SW 1271 (cell line): ENCODE measurements at places on chromosomes 5 and 9.

- no peak for DNase-seq
Observed at GRCh38 chr9:84935528-84936117, 266.1 kb downstream of the NTRK2 start.

- no peak for DNase-seq
Observed at GRCh38 chr9:89512382-89512781, 14.5 kb upstream of the SEMA4D start.

DNA sequence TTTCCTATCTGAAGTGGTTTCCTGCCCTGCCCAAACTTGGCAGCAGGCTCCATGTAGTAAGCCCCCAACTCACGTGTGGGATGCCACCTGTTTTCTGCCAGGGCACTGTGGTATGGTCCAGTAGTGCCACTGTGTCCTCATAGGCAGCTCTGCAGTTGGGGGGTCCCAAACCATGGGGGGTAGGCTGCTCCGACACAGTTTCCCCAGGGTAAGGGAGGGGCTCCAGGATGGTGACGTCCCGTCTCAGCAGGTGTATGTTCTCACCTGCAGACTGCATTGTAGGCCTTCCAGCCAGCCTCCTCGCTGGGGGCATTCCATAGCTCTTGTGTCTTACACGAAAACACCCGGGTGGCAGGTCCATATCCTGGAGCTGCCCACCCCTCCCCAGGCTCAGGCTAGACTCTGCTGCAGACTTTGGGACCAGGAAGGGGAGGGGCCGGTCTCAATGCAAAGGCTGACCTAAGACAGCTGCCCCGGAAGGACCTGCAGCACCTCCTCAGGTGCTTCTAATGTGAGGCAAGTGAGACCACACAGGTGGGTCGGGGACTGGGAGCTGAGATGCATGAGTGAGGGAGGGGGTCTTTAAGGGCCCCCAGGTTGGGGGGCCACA lies 330.5 kb upstream of the IRX4 start:
- no peak for DNase-seq

GRCh38 chr9:137428841-137429545 lies 5.8 kb downstream of the NOXA1 start:
- DNase-seq, result no peak

DNA sequence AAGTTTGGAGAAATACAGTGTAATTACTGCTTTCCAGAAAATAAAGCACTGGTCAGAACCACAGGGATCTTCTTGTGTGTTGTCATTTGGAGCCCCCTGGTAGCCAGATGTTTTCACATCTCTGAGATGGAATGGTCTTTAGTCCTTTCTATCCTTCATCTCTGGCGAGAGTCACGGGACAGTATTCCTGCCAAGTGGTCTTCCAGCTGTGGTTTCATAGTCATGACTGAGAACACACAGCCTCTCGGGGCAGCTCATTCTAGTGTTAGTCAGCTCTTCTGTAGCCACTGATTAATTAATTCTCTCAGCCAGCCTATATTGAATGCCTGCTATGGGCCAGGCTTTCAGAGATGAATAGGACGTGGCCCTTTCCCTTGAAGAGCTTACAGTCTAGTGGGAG lies 34.1 kb downstream of the HMGXB3 start:
- DNase-seq, result no peak

GRCh38 chr5:89722538-89722937 lies 687.0 kb downstream of the CETN3 start:
- DNase-seq, result no peak

DNA sequence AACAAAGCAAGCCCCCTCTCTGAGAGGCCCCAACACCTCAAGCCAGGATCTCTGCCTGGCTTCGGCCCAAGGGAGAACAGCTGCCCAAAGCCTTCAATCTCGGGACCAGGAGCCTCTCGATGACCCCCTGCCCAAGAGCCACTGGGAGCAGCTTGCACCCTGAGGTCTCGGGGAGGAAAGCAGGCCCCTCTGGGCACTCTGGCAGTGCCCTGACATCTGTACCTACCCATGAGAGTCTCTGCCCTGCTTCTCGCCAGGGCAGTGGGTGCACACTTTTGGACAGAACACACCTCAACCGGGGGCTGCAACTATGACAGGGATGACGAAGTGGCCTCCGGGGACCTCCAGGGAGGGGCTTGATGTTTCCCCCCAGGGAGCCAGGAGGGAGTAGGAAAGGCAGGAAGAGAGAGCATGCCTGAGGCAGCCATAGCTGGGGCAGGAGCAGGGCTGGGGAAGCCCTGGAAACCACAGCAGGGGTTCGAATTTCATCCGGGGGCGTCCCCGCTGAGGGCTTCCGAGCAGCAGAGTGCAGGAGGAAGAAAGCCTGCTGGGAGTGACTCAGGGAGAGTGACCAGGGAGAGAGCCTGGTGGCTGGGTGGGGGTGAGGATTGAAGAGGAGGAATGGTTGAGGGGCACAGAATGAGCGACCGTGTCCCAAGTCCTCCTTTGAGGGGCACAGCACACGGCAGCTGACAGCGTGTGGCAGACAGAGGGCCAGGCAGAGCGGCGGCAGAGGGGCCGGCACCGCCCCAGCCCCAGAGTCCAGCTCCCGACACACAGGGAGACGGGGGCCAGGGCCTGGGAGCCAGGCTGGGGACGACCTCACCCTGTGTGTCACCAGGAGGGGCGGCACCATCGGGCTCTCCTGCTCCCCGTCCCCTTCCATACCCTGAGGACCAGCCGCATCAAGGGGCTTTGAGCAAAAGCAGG lies 1.8 kb downstream of the LPCAT1 start:
- DNase-seq, result peak; percentile 32

GRCh38 chr9:114606068-114606467 lies 5.0 kb upstream of the TMEM268 start:
- no peak for DNase-seq

DNA sequence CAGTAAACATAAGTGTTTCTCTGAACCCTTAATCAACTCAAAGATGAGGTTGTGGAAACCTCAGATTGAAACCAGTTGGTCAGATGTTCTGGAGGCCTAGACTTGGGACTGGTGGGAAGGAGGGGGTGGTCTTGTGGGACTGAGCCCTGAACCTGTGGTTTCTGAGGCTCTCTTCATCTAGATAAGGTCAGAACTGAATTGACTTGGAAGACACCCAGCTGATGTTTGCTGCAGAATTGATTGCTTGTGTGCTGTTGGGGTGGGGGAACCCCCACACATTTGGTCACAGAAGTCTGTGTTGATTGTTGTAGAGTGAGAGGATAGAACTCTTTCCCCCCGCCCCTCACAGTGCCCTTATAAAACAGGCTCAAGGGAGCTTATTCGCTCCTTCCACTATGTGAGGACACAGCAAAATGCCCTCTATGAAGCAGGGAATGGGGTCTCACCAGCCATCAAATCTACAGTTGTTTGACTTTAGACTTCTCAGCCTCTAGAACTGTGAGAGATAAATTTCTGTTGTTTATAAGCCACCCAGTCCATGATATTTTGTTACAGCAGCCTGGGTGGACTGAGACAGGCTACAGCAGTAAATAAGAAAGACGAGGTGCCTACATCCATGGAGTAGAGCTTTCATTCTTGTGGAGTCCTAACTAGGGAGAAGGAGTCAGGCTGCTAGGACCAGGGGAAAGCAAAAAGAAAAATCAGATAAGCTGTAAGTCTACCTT lies 25.7 kb upstream of the UGCG start:
- DNase-seq, result no peak

DNA sequence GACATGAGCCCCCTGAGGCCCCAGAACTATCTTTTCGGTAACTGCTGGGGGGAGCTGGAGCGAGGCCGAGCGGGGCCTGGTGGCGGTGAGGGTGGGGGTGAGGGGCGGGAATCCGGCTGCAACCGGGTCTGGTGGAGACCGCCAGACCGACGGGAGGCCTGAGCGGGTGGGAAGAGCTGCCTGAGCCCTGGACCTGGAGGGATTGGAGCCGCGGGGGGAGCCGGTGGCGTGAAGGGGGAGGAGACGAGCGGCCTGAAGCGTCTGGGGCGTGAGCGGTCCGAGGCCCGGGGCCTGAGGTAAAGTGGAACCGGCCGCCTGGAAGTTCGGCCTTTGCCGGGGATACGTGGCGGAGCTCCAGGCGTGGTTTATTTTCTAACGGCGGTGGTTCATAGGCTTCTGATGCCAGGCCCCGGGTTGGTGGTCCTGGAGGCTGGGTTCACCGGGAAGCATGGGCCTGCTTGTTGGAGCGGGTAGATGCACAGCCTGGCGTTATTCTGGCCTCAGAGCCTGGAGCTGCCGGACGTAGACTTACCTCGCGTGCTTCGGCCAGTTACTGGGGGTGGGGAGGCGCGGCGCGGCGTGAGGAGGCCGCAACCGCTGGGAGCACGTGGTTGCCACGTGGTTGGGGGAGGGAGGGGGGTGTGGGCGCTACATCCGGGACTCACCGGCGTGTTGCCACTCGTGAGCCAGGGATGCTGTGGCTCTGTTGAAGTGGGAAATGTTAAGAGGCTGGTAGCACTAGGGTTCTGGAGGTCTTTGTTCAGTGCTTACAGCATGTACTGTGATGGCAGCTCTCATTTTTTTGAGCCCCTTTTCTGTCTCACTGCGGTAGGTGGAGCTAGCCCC lies 544 bp downstream of the NPM1 start:
- DNase-seq, result peak; percentile 52

- DNase-seq, result no peak
Observed at GRCh38 chr5:138018849-138019248, 14.0 kb downstream of the FAM13B start.

DNA sequence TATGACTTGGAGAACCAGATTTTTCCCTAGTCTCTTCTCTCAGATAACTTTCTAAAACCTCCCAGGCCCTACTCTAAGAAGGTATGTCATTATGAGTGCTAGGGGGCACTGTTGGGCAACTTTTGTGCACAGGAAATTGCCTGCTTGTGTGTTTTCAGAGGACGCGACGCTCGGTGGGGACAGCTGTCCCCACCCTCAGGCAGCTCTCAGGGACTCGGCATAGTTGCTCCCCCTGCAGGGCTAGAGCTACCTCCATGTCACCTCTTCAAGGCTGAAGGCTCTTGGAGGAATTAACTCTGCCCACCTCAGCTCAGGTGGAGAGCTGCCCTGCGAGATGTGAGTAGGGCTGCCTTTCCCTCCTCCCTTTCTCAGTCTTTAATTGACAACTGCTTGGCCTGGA lies 10.2 kb upstream of the TIFAB start:
- peak; percentile 52 for DNase-seq
